ENCODE measurements at places on chromosomes 4 and X.

GRCh38 chr4:153684971-153685371 lies 891 bp downstream of the TLR2 start:
- DNase-seq, result no peak

GRCh38 chrX:97266406-97267121 lies 382.9 kb downstream of the RPA4 start:
- no peak for DNase-seq

DNA sequence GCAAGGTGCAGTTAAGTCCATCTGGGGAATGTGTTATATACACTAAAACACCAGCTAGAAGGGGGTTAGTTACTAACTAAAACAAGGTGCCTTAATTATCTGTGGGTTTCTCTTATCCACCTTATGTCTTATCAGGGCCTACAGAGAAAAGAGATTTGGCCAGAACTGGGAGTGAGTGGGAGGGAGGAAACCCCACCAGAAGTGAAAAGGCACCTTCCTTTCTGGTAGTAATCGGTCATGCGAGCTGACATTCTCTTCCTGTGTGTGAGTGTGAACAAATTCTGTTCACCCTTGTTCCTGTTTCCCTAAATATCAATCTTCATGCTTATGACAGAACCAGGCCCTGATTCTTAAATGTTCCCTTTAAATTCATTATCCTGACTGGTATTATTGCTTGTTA lies 43.5 kb downstream of the SRPX2 start:
- no peak for DNase-seq

DNA sequence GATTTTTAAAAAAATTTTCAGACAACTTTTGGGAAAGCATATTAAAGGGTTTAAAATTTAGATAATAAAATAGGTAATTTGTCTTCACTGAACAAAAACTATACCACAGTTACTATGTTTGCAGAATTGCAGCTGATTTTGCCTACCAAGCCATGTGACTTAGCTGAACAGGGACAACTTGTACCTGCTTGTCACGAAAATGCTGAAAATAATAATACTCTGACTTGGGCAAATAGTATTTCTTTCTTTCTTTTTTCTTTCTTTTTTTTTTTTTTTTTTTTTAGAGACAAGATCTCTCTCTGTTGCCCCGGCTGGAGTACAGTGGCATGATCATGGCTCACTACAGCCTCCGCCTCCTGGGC lies 225.2 kb upstream of the PPP1R2C start:
- DNase-seq, result no peak

- DNase-seq, result no peak
Measured at GRCh38 chrX:66028936-66029335, 10.9 kb downstream of the VSIG4 start.

GRCh38 chr4:72969976-72970375 lies 99.5 kb downstream of the COX18 start:
- no peak for DNase-seq

DNA sequence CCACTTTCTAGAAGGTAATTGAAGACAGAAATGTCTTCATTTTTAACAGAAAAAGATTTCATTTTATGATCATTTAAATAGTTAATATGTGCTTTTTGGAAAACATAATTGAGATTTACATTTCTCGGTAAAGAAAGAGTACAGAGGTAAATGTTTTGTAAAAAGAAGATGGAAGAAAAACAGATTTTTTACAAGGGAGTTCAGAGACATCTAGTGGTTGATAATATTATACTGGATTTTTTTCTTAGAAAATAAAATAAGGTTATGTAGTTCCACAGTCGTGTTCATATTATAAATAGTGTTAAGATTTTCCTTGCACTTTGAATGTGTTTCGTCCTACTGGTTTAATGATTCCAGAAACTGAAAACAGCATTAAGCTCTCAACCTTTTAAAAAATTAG lies 60.6 kb downstream of the SMARCA1 start:
- no peak for DNase-seq
